Adrenal gland (tissue), 19 donors: ENCODE measurements at places on chromosomes 7 and 10. TPM values are rescaled to one million over a fixed set of nuclear protein-coding genes. Genes with fewer than 3 reads are reported as not detected.

The OR2F2 gene
- not detected for polyA plus RNA-seq

The WASHC2C gene
- 37.3 TPM for polyA plus RNA-seq

The PTPRZ1 gene
- 0.97 TPM for polyA plus RNA-seq

The SH2D4B gene
- not detected for polyA plus RNA-seq

The CLCN1 gene
- polyA plus RNA-seq = not detected
